HAP-1 (cell line): ENCODE measurements at places on chromosomes 13 and 19.

DNA sequence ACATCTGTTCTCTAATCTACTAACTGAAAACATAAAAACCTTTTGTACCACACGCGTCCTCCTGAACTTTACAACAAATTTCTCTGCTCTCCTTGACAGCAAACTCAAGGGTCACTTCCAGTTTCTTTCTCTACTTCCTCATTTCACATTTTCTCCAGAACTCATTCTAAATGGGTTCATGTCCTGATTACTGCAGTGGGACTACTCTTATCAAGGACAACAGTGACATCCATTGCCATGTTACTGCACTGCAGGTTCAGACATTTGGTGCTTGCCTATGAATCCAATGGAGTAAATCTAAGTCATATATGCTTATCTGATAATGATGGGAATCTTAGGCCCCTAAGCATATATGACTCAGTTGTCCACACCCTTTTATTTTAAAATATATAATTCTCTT, 35.3 kb downstream of the FPR3 start:
- no peak for DNase-seq

GRCh38 chr13:41961466-41961760, 504 bp upstream of the VWA8 start:
- DNase-seq, result no peak

DNA sequence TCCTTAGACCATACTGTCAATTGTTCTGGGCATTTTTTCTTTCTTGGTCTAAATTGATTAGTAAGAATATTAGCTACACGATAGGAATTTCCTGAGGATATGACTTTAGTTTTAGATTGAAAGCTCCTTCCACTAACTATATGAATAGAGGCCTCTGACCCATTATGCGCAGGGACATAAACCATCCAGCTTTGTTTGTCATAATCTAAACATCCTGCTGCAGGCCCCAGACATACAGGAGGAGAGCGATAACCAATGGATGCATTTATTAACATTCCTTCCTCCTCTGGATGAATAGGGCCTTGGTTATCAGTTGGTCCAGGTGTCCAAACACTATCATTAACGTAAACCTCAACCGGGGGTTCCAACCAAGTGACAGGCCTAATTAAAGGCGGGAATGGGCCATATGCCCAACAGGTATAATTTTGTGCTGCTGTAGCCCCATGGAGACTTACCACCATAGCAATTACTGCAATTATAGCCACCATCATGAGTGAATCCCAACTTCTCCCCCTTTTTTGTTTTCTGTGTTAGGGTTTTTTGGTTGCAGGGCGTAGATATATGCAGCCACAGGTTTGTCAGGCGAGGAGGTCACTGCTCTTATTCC, 32.6 kb downstream of the CLEC4M start:
- DNase-seq, result no peak

- no peak for DNase-seq
Observed at GRCh38 chr19:53639471-53639870, 7.7 kb downstream of the DPRX start.

GRCh38 chr19:8731428-8732169, 10.2 kb downstream of the OR2Z1 start:
- DNase-seq, result peak; percentile 17

DNA sequence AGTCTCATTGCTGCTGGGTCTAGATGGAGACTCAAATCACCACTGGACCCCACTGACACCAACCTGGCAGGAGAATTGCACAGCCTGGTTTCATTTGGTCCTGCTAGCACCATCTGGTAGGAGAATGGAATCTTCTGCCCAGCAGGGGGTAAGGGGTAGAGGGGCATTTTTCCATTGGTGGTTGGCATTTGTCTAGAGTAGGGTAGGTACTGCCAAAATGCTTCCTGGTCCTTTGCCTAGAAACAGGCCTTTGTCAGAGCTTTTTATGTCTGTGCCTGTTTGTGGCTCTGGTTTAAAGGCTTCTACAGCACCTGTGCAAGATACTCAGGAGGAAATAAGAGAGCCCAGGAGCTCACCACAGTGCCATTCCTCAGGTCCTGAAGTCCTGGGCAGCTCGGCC, 121.3 kb downstream of the KCTD12 start:
- no peak for DNase-seq

DNA sequence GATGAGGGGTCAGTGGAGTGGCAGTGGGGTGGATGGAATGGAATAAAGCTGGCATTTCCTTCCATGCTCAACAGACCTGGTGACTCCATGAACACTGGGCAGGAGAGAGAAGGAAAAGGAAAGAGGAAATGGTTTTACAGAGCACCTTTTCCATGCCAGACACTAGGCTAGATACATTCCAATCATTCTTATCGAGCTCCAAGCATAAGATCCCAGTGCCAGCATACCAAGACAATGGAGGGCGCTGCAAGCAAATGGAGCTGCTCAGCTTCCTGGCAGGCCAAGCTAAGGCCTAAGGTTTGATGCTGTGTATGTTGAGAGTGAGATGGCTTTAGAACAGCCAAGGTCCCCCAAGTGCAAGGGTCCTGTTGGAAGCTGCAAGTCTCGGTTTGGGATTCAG, 113.2 kb downstream of the HSPH1 start:
- DNase-seq, result no peak

DNA sequence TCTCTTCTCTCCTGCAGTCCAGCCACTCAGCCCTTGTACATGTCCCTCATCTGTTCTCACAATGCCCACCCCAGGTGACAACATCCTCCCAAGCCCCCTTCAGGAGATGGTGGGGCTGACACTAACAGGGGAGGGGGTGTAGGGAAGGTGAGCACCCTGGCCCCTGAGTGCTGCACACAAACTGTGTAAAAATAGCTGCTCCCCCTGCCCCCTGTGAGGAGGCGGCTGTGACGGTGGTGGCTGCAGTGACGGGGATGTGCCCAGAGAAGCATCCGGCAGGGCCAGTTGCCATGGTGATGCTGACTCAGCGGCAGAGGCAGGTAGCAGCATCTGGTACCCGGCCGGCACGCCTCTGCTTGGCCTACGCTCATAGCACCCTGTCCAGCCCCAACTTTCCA, 13.0 kb upstream of the JUND start:
- no peak for DNase-seq

DNA sequence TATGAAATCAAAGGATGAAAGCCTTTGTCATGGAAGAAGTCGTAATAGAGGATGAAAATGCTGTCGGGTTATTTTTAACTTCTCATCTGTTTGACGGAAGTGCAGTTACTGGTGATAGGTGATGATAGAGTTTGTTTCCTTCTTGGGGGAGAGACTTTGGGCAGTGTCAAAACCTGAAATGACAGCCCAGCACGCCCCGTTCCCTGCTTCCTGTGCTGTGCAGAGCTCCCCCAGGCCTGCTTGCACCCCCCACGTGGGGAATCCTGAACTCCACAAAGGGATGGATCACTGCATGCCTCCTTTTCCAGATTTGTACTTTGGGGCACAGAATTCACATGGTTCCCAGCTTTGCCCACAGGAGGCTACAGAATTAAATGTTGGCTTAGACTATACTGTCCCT, 102.7 kb downstream of the ATP11A start:
- no peak for DNase-seq

DNA sequence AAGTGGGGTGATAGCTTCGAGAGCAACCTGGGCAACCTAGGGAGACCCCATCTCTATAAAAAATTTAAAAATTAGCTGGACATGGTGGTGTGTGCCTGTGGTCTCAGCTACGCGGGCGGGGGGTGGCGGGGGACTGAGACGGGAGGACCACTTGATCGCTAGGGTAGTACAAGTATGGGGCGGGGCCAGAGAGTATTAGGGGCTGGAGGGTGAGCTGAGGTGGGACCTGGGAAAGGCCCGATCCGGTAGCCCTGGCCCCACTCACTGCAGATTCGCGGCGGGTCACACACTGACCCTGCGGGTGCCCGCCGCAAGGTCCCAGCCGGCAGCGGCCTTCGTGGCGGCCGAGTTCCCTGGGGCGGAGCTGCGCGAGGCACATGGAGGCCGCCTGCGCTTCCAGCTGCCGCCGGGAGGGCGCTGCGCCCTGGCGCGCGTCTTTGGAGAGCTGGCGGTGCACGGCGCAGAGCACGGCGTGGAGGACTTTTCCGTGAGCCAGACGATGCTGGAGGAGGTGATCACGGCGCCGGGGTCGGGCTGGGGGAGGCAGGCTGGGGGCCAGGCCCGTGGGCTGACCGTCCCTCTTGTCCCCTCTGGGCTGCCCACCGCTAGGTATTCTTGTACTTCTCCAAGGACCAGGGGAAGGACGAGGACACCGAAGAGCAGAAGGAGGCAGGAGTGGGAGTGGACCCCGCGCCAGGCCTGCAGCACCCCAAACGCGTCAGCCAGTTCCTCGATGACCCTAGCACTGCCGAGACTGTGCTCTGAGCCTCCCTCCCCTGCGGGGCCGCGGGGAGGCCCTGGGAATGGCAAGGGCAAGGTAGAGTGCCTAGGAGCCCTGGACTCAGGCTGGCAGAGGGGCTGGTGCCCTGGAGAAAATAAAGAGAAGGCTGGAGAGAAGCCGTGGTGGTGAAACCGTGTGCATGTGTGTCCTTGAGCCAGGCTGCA, 2.0 kb upstream of the ARHGAP45 start:
- DNase-seq, result peak; percentile 80

GRCh38 chr13:101611491-101612475, 159.3 kb downstream of the ITGBL1 start:
- no peak for DNase-seq

DNA sequence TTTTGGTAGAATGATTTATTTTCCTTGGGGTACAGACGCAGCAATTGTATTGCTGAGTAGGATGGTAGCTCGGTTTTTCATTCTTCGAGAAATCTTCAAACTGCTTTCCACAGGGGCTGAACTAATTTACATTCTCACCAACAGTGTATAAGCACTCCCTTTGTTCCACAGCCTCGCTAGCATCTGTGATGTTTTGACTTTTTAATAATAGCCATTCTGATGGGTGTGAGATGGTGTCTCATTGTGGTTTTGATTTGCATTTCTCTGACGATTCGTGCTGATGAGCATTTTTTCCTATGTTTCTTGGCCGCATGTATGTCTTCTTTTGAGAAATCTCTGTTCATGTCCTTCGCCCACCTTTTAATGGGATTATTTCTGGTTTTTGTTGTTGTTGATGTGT, 54.8 kb upstream of the UQCRFS1 start:
- DNase-seq, result no peak

GRCh38 chr13:102317593-102317992, 84.3 kb downstream of the FGF14 start:
- DNase-seq, result no peak

DNA sequence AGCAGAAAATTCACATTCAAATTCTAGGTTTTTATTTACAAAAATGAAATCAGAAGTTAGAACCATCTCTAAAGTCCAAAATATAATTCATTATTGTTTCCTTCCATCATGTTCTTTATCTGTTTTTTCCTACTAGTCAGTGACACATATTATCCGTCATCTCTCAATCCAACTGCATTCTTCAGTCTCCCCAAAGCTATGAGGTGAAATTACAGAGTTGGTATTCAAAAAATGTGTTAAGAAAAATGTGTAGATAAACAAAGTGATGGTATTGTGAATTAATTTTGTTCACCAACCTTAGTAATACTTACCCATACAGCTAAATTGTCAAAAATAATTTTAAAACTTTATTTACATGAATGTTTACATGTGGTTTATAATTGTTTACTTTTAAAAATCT, 448.7 kb upstream of the MIR17HG start:
- no peak for DNase-seq

GRCh38 chr19:49165111-49165750, 7.6 kb downstream of the TRPM4 start:
- no peak for DNase-seq

DNA sequence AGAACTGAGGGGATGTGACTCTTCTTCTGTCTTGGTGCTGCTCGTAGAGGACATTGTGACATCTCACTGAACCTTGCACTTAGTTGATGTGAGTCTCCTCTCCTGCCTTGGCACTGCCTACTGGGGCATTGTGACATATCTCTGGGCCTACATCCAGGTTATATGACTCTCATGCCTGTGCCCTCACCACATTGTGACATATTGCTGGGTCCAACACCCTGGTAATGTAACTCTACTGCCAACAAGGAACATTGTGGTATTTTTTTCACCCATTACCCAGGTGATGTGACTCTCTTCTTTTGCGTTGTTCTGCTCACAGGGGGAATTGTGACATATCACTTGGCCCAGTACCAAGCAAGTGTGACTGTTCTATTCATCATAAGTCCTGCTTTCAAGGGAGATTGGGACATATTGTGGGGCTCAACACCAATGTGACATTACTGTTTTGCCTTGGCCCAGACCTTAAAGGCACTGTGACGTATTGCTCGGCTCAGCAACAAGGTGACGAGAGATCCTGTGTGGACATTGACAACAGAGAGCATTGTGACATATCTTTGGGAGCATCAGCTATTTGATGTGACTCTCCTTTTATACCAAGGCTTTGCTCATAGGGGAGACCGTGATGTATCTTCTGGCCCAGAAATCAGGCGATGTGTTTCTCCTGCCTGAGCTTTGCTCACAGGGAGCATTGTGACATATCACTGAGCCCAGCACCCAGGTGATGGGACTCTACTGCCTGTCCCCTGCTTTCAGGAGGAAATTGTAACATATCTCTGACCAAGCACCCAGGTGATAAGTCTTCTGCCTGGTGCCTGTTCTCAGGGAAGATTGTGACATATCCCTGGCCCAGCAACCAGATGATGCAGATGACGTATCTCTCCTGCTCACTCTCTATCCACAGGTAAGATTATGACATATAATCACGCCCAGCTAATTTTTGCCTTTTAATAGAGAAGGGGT, 12.2 kb upstream of the ZNF429 start:
- no peak for DNase-seq

DNA sequence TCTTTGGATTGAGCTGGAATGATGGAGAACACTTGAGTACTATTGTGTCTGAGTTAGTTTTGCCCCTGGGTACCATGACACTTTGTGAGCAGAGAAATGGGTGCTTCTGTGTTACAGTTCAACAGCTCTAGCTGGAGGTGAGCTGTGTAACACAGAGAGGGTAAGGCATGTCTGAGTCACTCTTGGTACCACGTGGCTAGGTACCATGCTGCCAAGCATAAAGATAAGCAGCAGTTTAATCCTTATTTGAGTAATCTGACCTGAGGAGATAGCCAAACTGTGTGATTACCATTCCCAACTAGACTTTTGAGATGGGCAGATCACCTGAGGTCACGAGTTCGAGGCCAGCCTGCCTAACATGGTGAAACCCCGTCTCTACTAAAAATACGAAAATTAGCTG, 122.0 kb downstream of the OLFM4 start:
- DNase-seq, result no peak

DNA sequence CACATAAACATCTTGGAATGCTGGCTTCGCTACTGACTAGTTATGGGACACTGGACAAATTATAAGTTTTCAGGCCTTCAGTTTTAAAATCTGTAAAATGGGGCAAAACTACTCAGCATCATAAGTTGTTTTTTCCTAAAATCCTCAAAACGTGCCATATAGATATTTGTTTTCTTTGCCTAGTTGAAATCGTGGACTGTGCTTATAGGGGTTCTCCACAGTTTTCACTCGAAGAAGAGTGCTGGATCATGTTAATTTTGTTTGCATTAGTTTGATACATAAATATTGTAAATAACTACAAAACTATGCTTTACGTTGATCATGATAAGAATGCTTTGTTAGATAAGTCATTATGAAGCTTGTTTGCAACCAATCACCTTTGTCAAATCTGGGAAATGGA, 313.4 kb downstream of the OXGR1 start:
- no peak for DNase-seq

GRCh38 chr19:1291761-1292418, 6.2 kb downstream of the EFNA2 start:
- DNase-seq, result no peak

GRCh38 chr13:35596321-35597030, 120.0 kb upstream of the MAB21L1 start:
- DNase-seq, result no peak

- DNase-seq, result no peak
Observed at GRCh38 chr19:58170860-58171259, 12.0 kb upstream of the ZNF274 start.

GRCh38 chr13:36061054-36061453, 70.1 kb downstream of the DCLK1 start:
- DNase-seq, result no peak
